ENCODE measurements at places on chromosomes 4 and X.

DNA sequence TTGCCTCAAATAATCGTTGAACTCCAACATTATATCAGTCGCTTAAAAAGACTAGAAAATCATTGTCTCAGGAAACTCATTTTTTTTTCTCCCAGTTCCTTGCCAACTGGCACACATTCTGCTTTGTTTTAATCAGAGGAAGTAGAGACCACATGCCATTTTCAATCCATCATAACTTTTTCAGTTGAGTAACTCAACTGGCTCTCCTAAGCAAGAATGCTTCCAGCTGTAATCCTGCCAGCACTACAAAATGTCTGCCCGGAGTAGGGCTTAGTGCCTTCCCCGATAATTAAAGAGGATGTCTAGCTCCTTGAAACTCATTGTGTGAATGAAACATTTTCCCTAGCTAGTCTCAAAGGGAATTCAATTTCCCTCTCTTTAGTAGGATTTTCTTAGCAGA, 33.0 kb downstream of the FREM3 start:
- DNase-seq = no peak

DNA sequence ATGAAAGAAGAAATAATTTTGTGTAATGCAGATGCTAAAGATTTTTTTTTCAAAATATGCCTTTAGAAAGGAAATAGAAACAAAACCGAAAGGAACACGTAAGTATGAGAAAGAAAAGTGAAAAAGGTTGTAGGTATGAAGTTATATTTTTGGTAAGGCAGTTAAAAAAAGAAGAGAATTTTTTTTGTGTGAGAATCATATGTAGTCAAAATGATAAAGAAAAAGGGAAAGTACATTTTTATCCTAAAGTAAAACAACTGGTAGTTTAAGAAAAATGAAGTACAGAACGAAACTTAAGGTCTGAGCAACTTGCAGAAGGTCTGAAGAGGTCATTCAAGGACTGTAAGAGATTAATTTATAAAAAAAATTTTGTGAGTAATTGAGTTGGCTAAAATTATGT, 164.0 kb upstream of the TRAM1L1 start:
- DNase-seq = no peak

DNA sequence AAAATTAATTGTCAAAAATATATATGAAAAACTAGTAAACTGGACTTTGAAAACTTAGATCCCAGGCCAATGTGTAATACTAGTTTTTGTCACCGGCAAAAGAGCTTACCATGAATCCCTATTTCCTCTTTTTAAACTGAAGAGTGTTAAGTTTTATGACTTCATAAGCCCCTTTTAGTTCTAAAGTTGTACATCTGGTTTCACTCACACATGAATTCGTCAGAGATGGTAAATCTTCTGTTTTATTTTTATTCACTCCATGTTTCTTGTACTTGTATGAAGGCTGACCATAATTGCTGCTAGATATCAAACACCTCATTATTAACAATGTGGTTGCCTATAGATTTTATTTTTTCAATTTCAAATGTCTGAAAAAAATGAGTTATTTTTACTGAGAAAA, 827.9 kb downstream of the PCDH7 start:
- no peak for DNase-seq

GRCh38 chr4:136637071-136637777, 895.1 kb downstream of the PCDH18 start:
- DNase-seq = no peak

- DNase-seq = no peak
Measured at GRCh38 chr4:155005395-155006090, 202.9 kb upstream of the NPY2R start.

DNA sequence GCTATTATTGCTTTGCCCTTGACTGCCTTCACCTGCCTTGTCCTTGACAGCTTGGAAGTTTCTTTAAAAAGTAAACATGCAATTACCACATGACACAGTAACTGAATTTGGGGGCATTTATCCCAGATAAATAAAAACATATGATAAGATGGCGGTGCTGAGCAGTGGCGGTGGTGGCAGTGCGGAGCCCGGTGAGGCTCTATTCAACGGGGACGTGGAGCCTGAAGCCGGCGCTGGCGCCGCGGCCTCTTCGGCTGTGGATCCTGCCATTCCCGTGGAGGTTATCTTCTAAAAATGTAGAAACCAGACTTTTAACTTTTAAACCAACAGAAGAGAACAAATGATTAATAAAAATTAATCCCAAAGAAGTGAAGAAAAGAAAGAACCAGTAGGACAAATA, 59.7 kb upstream of the ZDHHC15 start:
- no peak for DNase-seq

DNA sequence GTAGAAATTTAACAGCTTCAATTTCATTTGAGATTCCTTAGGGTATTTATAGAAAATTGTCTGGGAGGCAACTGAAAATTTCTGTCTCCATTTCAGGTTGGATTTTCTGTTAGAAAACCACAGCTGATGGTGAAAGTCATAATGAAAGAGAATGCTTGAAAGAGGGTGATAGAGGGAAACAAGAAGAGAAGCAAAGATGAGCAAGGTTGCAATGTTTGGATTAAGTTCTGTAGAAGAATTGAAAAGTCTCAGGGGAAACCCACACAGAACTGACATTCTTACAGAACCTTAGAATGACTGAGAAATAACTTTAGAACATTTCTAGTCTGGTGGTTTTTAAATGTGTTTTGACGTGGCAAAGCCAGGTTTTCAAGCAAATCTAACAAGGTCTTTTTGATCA, 14.7 kb downstream of the GBA3 start:
- DNase-seq = no peak

GRCh38 chr4:61024610-61025009, 175.5 kb upstream of the ADGRL3 start:
- no peak for DNase-seq

- no peak for DNase-seq
Measured at GRCh38 chr4:16496501-16496900, 270.2 kb upstream of the TAPT1 start.

GRCh38 chr4:79852305-79852730, 220.7 kb downstream of the ANTXR2 start:
- no peak for DNase-seq

DNA sequence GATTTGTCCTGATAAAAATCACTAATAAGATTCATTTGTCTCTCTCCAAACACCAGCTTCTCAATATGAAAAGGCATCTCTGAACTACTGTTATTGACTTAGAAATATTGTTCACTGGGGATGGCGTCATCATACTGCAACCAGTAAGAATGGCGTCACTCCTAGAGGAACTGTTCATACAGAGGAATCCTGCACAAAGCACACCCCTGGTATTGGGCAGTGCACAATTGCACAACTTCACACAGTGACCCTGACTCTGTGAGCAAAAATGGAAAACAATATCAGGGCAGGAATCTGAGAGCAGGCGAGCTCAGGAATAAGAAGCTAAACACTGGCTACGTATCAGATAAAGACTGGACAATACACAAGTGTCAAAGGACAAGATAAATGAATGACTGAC, 66.7 kb upstream of the PNPLA4 start:
- DNase-seq = no peak

- no peak for DNase-seq
Measured at GRCh38 chrX:70257423-70258288, 2.3 kb downstream of the P2RY4 start.

GRCh38 chr4:188727746-188728145, 588.5 kb downstream of the TRIML1 start:
- DNase-seq = no peak

DNA sequence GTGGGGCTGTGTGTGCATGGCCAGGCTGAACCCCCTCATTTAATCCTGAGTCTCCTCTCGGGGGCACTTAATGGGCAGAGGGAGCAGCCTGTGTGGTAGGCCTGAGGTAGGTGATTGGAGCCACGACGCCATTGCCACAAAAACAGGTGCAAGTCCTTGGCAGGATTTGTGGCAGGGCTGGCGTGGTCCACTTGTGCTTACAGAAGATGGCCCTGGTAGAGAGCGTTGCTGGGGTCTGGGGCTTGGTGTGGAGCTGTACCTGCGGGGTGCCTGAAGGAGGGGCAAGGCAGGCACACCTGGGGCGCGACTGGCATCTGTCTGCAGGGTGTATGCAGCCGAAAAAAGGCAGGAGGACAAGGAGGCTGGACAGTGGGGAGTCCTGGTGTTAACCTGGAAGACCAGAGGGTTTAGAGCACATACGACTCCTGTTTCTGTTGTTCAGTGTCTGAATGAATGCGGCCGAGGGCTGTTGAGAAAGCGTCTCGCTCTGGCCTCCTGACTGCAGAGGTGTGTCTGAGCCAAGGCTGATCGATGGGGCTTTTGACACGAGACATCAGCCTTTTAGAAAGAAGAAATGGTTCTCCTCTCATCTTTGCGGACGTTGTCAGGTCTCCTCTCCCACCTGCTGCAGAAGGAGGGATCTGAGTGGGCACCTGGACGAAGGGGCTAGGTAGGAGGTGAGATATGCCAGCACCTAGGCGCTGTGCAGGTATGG, 52.0 kb downstream of the TBC1D14 start:
- DNase-seq = no peak

- no peak for DNase-seq
Measured at GRCh38 chrX:43804021-43804420, 78.2 kb downstream of the MAOB start.

DNA sequence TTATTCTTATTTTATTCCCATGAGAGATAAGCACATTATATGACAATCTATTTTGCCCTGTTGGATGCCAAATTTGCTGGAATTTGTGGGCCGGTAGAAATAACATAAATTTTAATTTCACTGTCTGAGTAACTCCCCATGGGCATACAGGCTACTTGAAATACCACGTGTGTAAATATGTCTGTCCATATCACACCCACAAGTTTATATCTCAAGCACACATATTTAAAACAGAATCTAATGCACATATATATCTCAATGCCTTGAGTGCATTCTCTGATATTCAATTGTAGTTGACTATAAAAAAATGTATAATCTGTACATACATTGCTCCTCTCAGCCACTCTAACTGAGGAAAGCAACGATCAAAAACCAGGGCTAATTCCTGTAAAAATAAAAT, 51.2 kb downstream of the PPARGC1A start:
- no peak for DNase-seq

DNA sequence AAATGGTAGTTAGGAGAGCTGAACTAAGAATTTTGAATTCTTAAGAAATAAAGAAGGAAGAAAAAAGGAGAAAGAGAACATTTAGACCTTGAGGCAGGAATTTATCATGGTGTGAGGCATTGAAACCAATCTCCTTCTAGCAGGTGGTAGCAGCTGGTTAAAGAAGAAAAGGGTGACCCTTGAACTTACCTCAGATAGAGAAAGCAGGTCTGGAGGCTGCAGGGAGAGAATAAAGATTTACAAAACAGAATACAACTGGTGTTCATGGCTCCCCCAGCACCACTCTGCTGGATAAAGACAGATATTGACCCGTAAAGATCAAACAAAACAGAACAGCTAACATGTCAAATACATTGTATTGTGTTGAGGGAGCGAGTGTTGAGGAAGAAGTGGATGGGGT, 56.0 kb downstream of the NCAPG start:
- DNase-seq = no peak

DNA sequence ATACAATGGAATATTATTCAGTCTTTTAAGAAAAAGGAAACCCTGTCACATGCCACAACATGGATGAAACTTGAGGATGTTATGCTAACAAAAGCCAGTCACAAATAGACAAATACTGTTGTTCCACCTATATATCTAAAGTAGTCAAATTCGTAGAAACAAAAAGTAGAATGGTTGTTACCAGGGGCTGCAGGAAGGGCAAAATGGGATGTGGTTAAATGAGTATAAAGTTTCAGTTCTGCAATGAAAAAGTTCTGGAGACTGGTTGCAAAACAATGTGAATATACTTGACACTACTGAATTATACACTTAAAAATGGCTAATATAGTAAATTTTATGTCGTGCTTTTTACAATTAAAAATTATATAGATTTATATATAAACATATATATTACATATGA, 12.2 kb downstream of the SPOCK3 start:
- no peak for DNase-seq

DNA sequence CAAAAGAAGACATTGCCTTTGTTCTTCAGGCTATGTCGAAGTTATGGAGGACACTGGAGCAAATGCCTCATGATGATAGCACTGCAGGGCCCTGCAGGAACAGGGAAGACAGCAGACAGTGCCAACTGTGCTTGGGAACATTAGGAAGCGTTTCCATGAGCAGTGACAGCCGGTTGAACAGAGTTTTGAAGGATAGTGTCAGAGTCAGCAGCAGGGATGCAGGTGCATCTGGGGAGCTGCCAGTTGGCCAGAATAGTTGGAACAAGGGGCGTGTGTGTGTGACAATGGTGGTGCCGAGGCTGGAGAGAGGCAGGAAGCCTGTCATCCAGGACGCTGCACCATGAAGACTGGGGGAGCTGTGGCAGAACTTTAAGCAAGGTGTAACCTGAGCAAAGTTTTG, 88.6 kb downstream of the SHROOM3 start:
- DNase-seq = no peak

GRCh38 chr4:81839347-81840042, 367.8 kb upstream of the RASGEF1B start:
- no peak for DNase-seq

DNA sequence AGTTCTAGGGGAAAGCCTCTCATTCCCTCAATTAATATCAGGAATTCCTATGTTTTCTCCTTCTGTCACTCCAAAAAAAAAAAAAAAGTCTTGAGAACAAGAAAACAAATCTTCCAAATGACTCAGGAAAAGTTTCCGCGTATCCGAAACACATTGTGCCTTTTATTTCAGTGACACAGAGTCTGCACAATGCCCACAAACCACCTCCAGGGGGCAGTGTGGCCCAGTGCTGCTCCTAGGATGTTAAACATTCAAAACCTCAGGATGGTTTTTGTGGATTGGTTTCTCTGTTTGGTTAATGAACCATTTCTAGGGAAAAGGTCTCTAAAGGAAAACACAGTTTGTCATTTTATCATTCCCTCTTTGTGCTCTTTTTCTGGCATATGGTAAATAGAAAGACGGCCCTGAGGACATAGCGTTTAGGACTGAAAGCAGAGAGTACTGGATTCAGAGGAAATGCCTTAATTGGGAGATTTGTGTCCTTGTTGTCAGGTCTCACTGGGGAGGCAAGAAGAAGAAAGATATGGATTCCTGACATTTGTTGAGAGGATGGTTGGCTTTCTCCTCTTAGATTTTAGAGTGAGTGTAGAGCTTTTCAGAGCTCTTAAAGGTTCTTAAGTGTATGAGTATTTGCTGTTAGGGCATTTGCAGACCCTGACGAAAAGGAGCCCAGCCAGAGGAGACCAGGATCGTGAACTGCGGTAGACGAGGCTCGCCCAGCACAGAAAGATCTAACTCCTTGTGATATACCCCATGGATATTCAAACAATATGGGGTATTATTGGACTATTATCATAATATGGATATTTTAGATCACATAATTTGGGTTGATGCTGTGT, 65.7 kb upstream of the MAP9 start:
- peak; percentile 60 for DNase-seq

DNA sequence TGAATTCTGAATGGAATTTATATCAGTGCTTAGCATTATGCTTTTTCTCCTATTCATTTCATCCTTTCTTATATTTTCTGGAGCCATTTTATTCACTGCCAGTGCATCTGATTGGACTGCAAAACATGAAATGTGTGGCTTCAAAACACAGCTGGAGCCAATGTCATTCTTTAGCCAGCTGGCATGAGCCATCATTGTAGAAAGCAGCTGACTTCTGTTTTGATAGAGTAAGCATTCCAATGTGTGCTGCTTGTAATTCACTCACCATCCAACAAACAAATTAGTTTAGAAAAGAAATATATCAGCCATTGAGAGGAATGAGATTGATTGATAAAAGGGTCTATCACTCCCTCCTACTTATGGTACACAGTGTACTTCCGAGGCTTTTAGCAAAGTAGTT, 2616.0 kb downstream of the ARAP2 start:
- DNase-seq = no peak

All from stimulated activated CD4-positive, alpha-beta T cell treated with anti-CD3 and anti-CD28 coated beads, Interleukin-4, amount 100 ng/mL, for 1 hour (primary cell).